K562 (cell line): ENCODE measurements at places on chromosomes 4 and X. TPM values are rescaled to one million over a fixed set of nuclear protein-coding genes. Genes with fewer than 3 reads are reported as not detected.

DNA sequence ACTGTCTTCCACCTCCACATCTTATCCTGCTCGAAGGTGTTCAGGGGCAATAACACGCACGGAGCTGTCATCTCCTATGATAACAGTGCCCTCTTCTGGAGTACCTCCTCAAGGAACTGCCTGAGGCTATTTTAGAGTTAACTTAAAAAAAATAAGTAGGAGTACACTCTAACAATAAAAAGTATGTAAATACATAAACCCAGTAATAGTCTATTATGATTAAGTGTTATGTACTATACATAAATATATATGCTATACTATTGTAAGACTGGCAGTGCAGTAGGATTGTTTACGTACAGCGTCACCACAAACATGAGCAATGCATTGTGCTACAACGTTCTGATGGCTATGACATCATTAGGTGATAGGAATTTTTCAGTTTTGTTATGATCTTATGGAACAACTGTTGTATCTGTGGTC, 34.5 kb upstream of the TLR2 start:
- DNase-seq: no peak

- DNase-seq: no peak
These were observed 194.8 kb upstream of the RASGEF1B start for GRCh38 chr4:81666491-81666890.

DNA sequence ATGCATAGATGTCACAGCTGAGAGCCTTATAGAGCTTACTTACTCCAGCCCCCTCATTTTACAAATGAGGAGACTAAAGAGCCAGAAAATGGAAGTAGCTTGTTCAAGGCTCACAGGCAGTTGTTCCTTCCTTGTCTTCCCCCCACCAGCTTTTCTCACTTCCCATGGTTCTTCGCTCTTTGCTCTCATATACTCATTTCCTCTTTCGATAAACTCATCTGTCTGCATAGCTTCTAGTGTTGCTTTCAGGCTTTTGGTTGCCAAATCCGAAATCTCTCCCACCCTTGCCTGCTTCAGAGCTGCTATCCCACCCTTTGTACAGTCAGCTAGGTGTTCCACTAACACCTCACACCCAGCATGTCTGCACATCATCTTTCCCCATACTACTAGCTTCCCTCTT, 25.0 kb upstream of the GJB1 start:
- DNase-seq: no peak

GRCh38 chr4:53436251-53436650, 58.8 kb downstream of the FIP1L1 start:
- DNase-seq: no peak

DNA sequence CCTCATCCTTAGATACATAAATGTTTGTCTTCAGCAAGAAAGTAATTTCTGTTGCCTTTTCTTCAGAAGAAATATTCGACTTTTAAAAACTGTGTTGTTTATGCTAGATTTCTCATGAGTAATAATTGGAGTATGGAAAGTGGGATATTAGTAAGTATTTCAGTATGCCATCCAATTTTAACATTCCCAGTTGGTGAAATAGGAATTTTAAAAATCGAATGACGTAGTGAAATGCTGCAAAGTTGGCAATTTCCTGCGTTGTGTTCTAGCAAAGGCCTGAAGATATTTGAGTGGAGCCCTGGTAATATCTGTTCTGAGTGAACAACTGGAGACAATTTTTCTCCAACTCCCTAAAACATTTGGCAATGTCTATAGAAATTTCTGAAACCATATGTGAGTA, 190.1 kb downstream of the ZNF330 start:
- no peak for DNase-seq

DNA sequence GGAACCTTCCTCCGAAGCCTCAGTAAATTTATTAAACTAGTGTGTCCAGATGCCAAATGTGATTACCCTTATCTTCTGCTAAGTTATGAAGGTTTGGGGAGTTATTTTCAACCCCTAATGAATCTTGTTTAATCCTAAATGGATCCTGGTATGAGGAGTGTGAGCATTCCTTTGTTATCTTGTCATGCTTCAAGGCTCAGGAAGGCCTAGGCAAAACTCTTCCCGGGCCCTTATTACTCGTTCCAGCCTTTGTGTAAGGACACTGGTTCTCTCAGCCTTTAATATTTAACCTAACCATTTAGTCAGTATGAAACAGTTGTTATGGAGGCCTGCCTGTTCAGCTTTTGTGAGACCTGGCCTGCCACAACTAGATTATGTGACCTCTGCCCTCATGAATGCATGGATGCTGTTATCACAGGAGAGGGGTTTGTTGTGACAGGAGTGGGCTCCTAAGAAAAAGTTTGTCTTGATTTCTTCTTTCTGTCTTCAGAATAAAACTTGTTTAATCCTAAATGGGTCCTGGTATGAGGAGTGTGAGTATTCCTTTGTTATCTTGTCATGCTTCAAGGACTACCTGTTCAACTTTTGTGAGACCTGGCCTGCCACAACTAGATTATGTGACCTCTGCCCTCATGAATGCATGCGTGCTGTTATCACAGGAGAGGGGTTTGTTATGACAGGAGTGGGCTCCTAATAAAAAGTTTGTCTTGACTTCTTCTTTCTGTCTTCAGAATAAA, 181.7 kb downstream of the SLC39A8 start:
- DNase-seq: no peak

GRCh38 chr4:73869130-73870055, at the start of gene CXCL1:
Gene CXCL1, plus strand, starts transcription at chr4:73869393. Its CDS starts 78 bp downstream, at chr4:73869471.
- peak; percentile 68 for DNase-seq

DNA sequence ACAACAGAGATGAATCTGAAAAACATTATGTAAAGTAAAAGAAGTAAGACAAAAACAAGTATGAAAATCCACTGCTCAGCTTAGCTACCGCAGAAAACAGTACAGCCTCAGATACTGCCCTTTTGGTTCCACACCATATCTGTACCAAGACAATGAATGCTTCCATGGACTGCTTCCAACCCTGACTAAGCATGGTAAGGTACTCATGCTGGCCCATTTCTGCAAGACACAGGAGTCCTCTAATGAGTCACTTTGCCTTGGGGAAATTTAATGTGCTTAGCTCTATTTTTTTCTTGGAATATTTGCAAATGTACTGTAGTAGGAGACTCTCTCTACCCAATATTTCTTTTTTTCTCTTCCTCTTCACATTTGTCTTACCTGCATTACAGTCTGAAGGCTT, 931.7 kb upstream of the HS3ST1 start:
- no peak for DNase-seq

Gene C1QTNF7
- polyA plus RNA-seq: not detected in 2 replicates

DNA sequence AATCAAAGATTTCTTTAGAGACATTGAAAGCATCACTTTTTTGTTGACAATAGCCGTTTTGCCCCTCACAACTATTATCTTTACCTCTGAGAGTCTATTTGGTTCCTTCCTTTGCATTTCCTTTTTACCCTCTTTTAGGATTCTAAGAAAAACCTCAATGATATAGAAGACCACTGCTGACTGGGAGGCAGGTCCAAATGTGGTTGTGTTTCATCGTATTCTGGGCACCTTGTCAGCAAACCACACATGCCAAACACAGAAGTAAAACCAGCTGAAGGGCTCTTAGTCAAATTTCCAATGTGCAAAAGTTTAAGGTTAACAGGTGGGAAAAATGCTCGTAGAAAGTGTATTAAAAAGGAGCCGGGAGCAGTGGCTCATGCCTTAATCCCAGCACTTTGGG, 5.1 kb upstream of the PRMT9 start:
- DNase-seq: no peak

GRCh38 chrX:137263374-137263773, 229.6 kb upstream of the GPR101 start:
- DNase-seq: no peak

Gene NAP1L5
- polyA plus RNA-seq: 10.6 and 10.9 TPM in 2 replicates

Gene FMR1
- 19.9 and 26.5 TPM in 2 replicates for polyA plus RNA-seq

- no peak for DNase-seq
These were observed 1.4 kb downstream of the RBMX start for GRCh38 chrX:136879001-136879687.

DNA sequence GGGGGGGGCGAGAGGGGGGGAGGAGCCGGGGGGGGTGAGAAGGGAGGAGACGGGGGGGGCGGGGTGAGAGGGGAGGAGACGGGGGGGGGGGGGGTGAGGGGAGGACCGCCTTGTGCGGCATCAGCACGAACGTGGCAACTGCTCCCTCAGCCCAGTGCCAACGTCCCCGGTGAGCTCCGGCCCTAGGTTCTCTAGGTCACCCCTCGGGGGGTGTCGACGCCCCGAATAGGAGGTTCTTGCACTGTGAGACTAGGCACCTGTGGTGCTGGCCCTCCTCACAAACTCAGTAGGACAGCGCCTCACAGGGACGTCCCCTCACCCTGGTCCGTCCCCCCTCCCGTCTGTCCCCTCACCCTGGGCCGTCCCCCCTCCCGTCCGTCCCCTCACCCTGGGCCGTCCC, 21.5 kb upstream of the GTPBP6 start:
- no peak for DNase-seq

Gene TRO
- 0.63 and 0.93 TPM in 2 replicates for polyA plus RNA-seq

Gene CYBB
- polyA plus RNA-seq: 0.45 and 0.63 TPM in 2 replicates

- DNase-seq: no peak
These were observed 22.8 kb upstream of the HADH start for GRCh38 chr4:107966903-107967302.

DNA sequence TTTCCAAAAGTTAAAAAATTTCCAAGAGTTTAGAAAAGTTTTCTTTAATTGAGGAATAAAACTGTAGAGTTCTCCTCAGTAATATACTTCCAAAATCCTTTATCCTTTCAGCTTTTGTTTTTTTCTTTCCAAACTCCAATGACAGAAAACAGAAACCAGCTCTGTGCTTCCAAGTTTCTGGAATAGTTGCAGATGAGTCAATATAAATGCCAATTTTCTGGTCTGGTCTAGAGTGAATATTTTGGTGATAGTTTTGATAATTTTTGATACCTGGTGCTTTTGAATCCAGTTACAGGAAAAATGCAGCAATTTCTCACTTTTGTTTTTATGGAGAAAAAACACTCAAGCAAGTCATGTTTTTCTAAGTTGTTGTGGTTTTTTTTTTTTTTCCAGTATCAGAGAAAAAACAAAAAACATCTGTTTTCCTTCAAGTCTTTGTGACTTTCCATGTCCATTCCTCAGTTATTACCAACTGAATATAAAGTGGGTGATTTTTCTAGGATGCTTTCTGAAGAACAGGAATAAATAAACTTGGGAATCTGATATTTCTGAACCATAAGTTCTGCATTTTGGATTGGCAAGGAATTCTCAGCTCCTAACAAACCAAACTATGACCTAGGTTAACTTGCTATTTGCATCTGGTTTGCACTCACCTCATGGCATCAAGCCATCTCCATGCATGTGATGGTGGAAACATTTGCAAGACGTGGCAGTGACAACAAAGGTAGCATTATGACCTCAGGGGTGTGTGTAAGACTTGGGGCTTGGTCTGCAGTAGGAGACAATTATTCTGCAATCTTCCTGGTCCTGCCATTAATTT, 139.1 kb downstream of the VEGFC start:
- no peak for DNase-seq

Gene LNX1
- polyA plus RNA-seq: 1.6 and 2.3 TPM in 2 replicates

- no peak for DNase-seq
These were observed 28.7 kb upstream of the STOX2 start for GRCh38 chr4:183876268-183876934.

GRCh38 chr4:160811956-160812355, 1351.8 kb downstream of the FSTL5 start:
- DNase-seq: no peak

Gene FMR1NB
- 2.6 and 5.1 TPM in 2 replicates for polyA plus RNA-seq

DNA sequence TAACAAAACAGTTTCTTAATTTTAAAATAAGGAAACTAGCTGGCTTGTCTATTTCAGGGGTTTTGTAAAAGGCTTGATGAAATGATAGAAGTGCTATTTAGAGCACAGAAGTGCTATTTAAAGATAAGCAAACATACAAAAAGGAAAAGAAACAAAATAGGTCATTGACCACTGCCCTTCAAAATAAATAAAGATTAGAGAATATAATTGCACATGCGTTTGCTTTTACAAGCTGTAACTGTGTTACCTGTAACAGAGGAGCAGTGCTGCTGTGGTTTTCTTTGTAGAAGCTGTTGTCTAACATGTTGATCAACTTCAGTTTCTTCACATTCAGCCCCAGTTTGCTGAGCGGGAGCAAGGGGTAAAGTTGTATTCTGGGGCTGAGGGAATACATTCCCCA, 63.5 kb downstream of the WNK3 start:
- DNase-seq: no peak

DNA sequence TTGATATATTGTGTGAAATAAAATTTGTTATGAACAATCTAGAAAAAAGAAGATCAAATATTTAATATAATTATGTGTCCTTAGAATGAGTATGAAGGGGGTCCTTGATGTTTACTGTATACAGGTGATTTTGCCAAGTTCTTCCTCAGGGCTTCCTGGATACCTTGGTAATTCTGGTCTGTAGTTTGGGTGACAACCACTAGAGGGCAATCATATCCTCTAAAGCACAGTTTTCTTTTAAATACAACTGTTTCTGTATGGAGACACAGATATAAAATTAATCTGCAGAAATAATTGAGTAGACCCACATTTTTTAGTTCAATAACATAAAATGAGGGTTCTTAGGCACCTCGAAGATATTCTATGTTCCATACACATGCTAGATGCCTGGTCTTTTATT, 157.7 kb downstream of the SPANXN1 start:
- DNase-seq: peak; percentile 21

GRCh38 chrX:936979-937769, 275.3 kb downstream of the CRLF2 start:
- no peak for DNase-seq

Gene DNASE1L1
- polyA plus RNA-seq: 11.6 and 16.4 TPM in 2 replicates

Gene VCX
- 9.5 and 9.8 TPM in 2 replicates for polyA plus RNA-seq

DNA sequence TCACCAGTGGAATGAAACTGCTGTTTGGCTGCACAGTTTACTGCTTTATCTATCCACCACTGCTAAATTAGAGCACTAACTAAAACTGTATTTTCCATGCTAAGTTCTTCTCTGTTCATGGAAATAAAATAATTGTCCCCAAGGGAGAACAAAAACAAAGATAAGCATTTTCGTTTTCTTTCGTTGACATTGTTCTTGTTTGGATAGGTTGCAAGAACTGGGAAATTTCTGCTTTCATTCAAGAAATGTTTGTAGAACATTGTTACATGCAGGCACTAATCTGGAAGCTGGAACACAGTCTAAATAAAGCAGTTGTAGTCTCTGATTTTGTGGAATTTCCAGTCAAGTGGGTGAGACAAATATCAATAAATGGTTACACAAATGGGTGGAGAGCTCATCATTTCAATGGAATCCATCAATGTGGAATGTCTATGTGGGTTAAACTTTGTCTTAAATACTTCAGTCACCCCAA, 5.8 kb upstream of the CXCL8 start:
- no peak for DNase-seq
